Activated T-cell treated with anti-CD3 and anti-CD28 coated beads, Interleukin-2, amount 50 U/mL, for 24 hours (primary cell): ENCODE measurements at places on chromosomes 6 and 20.

- no peaks in the 10 kb centered on the region for H3K36me3 ChIP-seq
- peaks cover 16% of the 10 kb centered on the region for H3K27me3 ChIP-seq
- no peak for DNase-seq
- H3K27ac ChIP-seq, result no peak overlapping the region
Observed at GRCh38 chr6:116528133-116528532, 16.7 kb downstream of the CALHM5 start.

GRCh38 chr6:81934936-81935335 lies 182.5 kb upstream of the TENT5A start:
- no peaks in the 10 kb centered on the region for H3K36me3 ChIP-seq
- no peaks in the 10 kb centered on the region for H3K27me3 ChIP-seq
- H3K4me3 ChIP-seq, result no peak overlapping the region

DNA sequence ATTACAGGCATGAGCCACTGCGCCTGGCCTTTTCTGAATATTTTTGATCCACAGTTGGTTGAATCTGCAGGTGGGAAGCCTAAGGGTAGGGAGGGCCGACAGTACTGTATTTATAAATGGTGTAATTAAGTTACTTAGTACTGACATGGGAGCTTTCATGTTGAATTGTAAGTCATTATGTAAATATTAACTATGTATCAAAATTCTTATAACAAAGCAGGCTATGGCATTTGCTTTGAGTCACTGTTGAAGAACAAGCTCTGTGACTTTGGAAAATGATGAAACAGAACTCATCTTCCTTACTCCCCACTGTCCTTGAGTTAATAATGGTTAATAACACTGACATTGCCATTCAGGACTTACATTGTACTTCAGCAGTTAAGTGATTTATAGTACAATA lies 63.0 kb upstream of the TXNDC5 start:
- H3K4me1 ChIP-seq, result peaks cover 12% of the 10 kb centered on the region
- H3K4me3 ChIP-seq, result no peak overlapping the region

DNA sequence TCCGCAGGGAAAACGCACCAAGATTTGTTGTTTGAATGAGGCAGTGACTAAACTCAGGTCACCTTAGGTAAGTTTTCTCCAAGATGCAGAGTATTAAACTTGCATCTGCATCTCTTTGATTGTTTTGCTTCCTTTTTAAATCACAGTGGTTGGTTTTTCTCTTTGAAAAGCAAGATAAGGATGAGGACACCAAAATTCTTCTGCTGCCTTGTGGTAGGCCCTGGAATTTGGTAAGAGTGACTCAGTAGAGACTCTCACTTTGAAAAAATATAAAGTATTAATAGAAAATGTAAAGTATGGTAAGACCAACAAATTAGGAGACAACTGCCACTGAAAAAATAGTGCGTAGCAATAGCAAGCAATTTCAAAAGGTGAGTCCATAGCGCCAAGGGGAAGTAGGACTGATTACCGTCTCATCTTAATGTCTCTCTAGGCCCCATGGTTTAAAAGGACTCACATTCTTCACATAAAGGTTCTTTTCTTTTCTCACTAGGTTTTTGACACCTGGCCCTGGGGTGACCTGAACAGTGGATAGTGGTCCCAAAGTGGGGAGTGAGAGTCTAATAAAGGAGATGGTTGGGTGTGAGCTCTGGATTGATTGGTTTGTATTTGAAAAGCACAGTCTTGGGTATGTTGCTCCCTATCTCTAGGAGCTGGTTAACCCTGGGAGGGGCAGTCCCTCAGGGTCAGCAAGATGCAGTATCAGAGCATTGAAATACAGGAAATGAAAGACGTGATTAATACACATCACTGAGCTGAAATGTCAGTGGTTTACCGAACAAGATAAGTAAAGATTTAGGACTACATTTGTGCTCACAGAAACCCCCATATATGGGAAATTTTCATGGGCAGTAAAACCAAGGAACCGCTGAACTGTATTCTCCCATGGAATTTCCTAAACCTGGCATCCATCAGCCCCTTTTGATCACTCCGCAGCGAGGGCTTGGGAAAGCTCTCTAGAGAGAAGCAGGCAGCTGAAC lies 221.2 kb downstream of the SLC24A3 start:
- no peaks in the 10 kb centered on the region for H3K4me1 ChIP-seq
- no peak overlapping the region for H3K27ac ChIP-seq
- no peak for DNase-seq
- H3K27me3 ChIP-seq, result no peaks in the 10 kb centered on the region
- no peaks in the 10 kb centered on the region for H3K36me3 ChIP-seq

DNA sequence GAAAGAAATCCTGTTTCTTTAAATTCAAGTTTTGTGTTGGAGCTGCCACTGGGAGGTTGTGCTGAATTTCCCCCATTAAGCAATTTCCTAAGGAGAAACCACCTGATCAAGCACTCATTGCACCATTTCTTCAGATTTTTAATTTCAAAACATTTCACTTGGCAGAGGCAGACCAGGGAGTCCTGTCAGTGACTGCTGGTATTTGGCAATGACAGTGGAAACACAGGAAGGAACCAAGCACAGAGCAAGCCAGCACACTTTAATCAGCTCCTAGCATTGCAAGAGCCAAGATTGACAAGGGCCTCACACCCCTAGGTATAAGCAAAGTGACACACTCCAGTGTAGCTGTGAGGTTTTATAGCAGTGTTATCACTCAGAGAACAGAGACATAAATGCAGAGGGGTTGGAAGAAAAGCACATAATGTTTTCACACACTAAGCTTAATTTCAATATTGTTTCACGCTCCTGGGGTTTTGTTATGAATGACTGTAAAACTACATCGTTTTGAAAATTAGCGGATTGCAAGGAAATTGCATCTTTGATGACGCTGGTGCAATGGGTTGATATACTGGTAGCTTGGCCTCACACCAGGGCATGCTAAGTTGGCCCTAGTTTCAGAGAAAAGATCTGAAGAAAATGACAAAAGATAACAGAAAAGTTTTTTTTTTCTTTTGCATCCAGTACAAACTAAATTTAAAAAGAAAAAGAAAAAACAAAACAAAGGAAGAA lies 768.4 kb downstream of the TFAP2A start:
- H3K4me3 ChIP-seq, result no peak overlapping the region
- no peaks in the 10 kb centered on the region for H3K4me1 ChIP-seq
- no peak overlapping the region for H3K27ac ChIP-seq
- no peaks in the 10 kb centered on the region for H3K27me3 ChIP-seq
- DNase-seq, result no peak
- no peaks in the 10 kb centered on the region for H3K36me3 ChIP-seq

DNA sequence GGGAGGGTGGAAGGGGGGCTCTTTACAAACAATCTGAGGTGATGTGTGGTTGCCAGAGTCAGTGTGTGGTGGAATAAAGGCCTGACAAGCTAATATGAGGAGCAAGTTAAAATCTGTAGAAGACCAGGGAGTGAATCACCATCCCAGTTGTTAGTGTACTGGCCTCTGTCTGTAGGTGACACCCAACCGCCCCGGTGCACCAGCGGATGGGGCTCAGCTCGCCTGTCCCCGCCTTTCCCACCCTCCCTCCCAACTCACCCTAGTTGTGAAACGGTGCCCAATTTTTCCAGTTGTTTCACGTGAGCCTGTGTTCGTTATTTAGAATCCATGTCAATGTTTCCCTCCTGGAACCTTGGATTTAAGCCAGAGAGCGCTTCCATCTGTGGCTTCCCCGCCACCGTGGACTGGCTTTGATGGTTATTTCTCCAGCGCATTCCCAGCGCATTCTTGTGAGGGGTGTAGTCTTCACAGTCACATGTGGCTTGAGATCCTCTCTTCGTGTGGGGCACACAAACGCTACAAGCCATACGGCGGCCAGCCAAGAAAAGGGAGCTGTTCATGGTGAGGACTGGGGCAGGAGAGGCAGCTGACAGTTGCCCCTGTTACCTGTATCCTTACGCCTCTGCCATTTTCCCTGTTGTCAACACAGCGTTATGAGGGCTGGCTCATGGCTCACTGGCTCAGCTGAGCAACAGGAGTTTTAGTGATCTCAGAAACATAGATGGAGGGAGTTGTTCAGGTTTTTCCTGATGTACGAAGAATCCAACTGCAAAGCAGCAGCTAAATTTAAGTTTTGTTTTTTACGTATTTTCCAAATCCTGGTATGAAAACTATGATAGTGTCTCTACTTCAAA lies 137.6 kb downstream of the ZDHHC14 start:
- no peaks in the 10 kb centered on the region for H3K27me3 ChIP-seq
- no peaks in the 10 kb centered on the region for H3K36me3 ChIP-seq
- no peak overlapping the region for H3K4me3 ChIP-seq
- DNase-seq, result no peak
- H3K4me1 ChIP-seq, result peaks cover 12% of the 10 kb centered on the region
- H3K27ac ChIP-seq, result no peak overlapping the region

DNA sequence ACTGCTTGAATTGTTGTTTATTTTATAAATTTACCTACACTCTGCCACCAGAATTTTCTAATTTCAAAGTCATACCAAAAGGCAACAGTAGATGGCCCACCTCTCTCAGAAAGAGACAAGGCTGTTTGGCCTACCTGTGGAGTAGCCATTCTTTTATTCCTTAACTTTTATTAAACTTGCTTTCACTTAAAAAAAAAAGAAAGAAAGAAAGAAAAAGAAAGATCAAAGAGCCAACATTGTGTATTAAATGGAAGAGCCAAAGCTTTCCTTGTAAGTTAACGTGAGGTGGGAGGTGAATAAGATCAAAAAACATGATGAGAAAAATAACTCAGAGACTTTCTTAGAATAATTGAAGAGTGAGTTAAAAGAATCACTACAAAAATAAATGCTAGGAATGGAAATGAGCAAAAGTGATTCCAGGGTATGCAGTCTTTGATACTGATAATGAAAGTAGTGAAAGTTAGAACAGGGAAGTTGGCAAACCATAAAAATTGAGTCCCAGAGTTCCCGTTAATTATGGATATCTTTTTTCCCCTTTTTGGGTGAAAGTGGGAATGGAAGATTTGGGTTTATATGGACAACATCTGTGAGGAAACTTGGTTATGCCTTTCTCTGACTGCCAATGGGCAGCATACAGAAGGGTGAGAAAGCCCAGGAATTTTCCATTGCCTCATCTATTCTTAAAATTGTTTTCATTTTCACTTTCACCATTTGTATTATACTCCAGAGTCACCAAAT lies 35.9 kb upstream of the MYB start:
- peak overlapping the region; percentile 90 for H3K27ac ChIP-seq
- DNase-seq, result no peak
- peaks cover 75% of the 10 kb centered on the region for H3K4me1 ChIP-seq
- peak overlapping the region; percentile 45 for H3K4me3 ChIP-seq
- H3K27me3 ChIP-seq, result no peaks in the 10 kb centered on the region

DNA sequence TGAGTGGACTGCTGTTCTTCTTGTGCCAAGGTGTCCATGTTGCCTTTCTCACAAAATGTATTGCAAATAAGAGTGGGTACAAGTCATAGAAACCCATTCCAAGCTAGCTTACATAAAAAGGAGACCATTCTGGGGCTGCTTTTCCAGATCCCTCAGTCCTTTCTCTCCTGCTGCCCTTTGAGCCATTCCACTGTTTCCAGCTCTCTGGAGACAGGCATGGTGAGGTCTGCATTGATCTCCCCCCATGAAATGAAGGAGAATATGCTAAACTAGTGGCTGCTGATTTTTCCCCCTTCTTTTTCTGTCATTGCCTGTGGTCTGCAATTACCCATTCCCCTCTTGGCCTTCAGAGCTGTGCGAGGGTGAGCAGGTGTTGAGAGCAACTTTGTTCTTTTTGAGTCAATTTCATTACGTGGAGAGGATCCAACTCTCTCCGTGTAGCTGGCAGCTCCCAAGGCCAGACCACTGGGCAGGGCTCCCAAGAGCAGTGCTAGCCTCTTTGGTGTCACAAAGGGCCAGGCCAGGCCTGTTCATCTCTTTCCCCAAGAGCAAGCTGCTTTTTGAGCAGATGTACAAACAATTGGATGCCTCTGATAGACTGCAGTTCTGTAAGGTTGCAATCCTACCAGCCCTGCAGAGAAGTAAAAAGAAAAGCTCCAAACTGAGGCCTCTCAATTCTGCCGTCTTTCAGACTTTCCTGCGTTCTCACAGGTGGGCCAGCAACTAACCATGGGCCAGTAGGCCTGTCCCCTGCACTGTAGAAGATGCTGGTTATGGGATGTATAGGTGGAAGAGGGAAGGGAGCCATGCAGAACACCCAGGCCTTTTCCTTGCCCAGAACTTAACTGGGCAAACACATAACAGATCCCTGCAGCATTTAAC lies 96.1 kb upstream of the ARMC2 start:
- H3K4me1 ChIP-seq, result peaks cover 3% of the 10 kb centered on the region
- no peaks in the 10 kb centered on the region for H3K36me3 ChIP-seq
- H3K27me3 ChIP-seq, result peaks cover 5% of the 10 kb centered on the region
- no peak overlapping the region for H3K4me3 ChIP-seq

DNA sequence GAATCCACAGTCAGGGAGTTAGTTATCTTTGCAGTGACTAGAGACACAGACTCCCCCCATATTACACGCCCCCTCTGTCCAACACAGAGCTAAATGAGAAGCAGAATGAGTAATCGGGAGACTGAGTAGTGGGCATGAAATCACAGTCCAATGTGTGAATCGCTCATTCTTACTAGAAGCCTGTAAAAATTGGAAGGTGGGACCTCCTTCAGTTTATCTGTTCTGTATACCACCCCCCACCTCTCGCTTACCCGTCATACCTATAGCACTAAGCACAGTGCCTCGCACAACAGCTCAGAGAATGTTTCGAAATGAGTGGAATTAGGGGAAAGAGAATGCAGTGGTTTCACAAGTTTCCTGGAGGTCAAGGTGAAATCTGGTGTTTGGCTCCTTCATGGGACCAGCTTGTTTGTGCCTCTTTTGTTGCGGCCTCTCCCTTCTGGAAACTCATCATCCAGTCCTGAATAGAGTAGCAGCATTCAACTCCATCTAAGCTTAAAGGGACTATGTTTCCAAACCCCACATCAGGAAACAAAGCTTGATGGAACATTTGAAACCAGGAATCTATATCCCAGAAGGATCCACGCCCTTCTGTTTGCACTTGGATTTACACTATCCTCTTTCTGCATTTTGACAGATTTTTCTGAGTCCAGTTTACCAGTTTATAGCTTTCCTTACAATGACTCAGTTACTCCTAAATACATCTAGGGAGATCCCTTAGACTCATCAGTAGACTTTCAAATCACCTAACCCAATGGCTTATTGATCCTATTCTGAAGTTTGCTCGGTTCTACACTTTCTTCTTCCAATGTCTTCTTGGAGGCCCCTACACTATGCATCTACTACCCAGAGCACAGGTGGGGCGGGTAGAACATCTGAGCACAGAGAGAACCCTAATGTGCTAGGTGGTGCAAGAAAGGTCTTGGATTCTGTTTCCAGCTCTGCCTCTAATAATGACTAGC lies 59.2 kb upstream of the PIM1 start:
- no peaks in the 10 kb centered on the region for H3K36me3 ChIP-seq
- H3K27me3 ChIP-seq, result no peaks in the 10 kb centered on the region
- H3K4me3 ChIP-seq, result peak overlapping the region; percentile 23
- peak overlapping the region; percentile 89 for H3K27ac ChIP-seq

- peaks cover 94% of the 10 kb centered on the region for H3K36me3 ChIP-seq
- H3K4me3 ChIP-seq, result peak overlapping the region; percentile 71
- no peaks in the 10 kb centered on the region for H3K27me3 ChIP-seq
- no peak for DNase-seq
- H3K27ac ChIP-seq, result peak overlapping the region; percentile 99
- H3K4me1 ChIP-seq, result peaks cover 94% of the 10 kb centered on the region
Observed at GRCh38 chr6:111767752-111768430, 105.4 kb downstream of the FYN start.

- no peak overlapping the region for H3K27ac ChIP-seq
- H3K27me3 ChIP-seq, result no peaks in the 10 kb centered on the region
- H3K36me3 ChIP-seq, result peaks cover 63% of the 10 kb centered on the region
- H3K4me1 ChIP-seq, result peaks cover 4% of the 10 kb centered on the region
- DNase-seq, result no peak
Observed at GRCh38 chr20:3541887-3542721, 71.3 kb downstream of the ATRN start.
